ENCODE measurements at places on chromosomes 5 and 9.

DNA sequence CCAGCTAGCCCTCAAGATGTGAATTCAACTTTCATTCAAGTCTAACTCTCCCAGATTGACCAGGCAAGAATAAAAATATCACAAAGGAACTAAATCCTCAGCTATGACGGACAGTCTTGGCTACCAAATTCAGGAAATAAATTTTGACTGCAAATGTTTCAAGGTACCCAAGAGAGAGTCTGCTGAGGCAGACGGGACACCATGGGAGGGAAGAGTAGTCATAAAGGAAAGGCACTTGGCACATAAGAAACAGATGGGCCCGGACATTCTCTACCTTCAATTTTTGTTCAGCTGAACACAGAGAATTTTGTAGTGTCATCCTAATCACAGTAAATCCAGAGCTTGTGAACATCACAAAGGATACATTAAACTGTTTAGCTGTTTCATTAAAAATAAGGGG is 390.0 kb downstream of the DTWD2 start:
- DNase-seq: no peak

GRCh38 chr5:140565024-140565779 is 574 bp downstream of the SLC35A4 start:
- DNase-seq: no peak

DNA sequence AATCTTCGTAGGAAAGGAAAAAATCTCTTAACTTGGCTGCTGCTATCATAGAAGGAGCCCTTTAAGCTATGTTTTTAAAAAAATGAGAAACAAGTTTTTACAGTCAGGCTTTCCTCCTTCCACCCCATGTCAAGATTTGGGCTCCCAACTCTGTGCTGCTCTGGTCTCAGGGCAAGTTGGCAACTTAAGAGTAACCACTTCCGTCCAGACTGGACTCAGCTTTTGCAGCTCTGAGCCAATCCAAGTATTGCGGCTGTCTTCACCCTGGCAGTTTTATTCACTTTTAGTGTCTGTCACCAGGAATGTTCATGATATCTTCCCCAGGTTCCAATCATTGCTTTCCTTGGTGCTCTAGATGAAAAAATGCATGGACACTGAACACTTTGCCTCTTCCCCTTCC is 115.9 kb upstream of the GAS1 start:
- DNase-seq: no peak

DNA sequence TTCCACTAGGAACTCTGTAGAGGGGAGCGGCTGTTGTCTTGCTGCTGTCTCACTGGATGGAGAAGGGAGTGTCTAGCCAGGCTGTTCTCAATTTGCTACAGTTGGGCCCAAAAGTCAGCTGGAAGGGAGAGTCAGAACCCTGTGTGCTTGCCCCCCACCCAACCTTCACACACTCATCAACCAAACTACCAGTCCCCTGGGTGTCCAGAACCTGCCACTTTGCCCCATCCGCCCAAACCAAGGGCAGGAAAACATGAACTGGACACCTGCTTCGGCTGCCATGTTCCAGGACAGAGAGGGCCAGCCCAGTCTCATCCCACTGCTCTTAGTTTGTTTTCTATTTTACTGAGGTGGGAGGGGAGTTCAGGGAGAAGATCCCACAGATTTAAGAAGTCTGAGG is 82.1 kb downstream of the S1PR3 start:
- DNase-seq: no peak

DNA sequence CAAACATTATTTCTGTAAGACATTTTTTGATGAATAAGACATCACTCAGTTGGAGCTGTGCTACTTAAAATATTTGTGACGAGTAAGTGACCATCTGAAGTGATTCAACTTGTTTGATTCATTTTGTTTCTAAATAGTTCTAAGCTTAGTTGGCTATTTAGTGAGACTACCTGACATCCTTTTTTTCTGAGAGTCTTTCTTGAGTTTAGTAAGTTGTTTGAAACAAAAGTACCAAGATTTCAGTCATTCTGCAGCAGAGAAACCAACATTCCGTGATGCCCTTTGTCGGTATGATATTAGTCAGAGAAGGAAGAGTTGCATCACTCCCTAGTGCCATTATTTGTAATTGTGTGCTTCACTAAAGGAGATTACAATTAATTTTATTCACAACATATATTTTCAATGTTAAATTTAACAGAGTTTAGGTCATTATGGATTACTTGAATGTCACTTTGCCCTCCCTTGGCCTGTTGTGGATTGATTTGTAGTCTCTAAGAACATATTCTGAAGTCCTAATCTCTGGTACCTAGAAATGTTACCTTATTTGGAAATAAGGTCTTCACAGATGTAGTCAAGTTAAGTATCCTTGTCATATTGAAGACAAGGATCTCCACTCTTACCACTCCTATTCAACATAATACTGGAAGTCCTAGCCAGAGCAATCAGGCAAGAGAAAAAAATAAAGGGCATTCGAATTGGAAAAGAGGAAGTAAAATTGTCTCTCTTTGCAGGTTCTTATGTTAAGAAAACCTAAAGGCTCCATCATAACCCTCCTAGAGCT is 212.2 kb downstream of the PCSK1 start:
- DNase-seq: no peak
